ENCODE measurements at places on chromosomes 12 and 14.

DNA sequence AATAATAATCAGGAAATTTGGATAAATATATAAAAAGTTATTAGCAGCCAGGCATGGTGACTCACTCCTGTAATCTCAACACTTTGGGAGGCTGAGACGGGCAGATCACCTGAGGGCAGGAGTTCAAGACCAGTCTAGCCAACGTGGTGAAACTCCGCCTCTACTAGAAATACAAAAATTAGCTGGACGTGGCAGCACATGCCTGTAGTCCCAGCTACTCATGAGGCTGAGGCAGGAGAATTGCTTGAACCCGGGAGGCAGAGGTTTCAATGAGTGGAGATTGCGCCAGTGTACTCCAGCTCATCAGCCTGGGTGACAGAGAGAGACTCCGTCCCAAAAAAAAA, 64.5 kb downstream of the SYT1 start:
- H3K4me1 ChIP-seq = no peaks in the 10 kb centered on the region
- DNase-seq = no peak
- no peak overlapping the region for H3K4me3 ChIP-seq
- H3K36me3 ChIP-seq = no peaks in the 10 kb centered on the region

GRCh38 chr12:111953455-111953854, 59.5 kb downstream of the TMEM116 start:
- H3K4me3 ChIP-seq = no peak overlapping the region
- H3K4me1 ChIP-seq = no peaks in the 10 kb centered on the region
- peaks cover 21% of the 10 kb centered on the region for H3K36me3 ChIP-seq
- no peak overlapping the region for H3K27ac ChIP-seq
- DNase-seq = no peak

DNA sequence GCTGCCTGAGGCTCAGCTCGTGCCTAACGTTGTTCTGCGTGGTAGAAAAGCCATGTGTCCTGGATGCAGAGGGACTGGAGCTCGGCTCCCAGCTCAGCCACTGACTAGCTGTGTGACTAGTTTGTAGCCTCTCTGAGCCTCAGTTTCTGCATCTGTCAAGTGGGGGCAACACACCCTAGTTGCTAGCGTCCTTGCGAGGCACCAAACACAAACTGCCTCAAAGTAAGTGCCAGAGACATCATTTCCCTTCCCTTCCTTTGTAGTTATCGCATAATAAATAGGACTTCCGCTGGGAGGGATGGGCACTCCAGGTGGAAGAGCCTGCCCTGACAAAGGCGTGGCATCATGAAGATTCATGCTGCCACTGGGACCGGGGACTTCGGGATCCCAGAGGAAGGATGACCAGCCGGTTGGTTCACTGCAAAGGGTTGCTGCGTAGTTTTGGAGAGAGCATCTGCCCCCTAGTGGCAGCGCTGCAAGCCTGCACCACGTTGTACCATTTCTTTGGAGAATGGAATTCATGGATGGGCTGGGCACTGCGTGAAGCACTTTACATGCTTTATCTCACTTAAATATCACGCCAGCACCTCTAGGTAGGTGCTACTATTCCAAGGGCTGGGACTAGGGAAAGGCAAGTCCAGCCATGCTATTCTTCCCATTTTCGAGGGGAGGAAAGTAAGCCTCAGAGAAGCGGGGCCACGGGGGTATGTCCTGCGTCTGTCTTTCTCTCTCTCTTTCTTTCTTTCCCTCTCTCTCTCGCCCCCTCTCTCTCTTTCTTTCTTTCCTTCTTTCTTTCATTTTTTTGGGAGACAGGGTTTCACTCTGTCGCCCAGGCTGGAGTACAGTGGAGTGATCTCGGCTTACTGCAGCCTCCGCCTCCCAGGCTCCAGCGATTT, 4.6 kb downstream of the CCDC197 start:
- no peaks in the 10 kb centered on the region for H3K36me3 ChIP-seq
- no peak for DNase-seq
- peak overlapping the region; percentile 23 for H3K27ac ChIP-seq
- H3K4me3 ChIP-seq = no peak overlapping the region
- no peaks in the 10 kb centered on the region for H3K4me1 ChIP-seq

- H3K4me1 ChIP-seq = no peaks in the 10 kb centered on the region
- no peak for DNase-seq
- H3K27me3 ChIP-seq = peaks cover 12% of the 10 kb centered on the region
- no peak overlapping the region for H3K27ac ChIP-seq
Observed at GRCh38 chr12:13836099-13836498, 145.3 kb downstream of the GRIN2B start.

DNA sequence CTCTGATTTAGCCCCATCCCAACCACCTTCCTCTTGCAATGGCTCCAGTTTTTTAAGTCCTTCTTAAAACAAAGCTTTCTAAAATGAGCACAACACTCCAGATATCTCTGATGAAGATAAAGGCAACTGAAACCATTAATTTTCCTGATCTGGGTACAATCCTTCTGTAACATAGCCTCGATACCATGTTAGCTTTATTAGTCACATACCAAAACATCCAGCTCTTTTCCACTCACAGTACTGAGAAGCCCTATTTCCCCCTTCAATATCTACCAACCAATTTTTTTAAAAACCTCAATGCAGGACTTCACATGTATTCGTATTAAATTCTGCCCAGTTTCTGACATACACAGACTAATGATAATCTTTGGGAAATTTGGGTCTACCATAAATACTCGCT, 105.9 kb downstream of the MED13L start:
- H3K27ac ChIP-seq = no peak overlapping the region
- no peaks in the 10 kb centered on the region for H3K36me3 ChIP-seq
- DNase-seq = no peak

GRCh38 chr14:22433069-22433468, 156.0 kb downstream of the DAD1 start:
- DNase-seq = no peak
- no peak overlapping the region for H3K4me3 ChIP-seq
- H3K27me3 ChIP-seq = peaks cover 11% of the 10 kb centered on the region
- peaks cover 30% of the 10 kb centered on the region for H3K4me1 ChIP-seq
- H3K36me3 ChIP-seq = no peaks in the 10 kb centered on the region

- H3K4me3 ChIP-seq = no peak overlapping the region
- no peaks in the 10 kb centered on the region for H3K36me3 ChIP-seq
- H3K4me1 ChIP-seq = no peaks in the 10 kb centered on the region
Observed at GRCh38 chr14:62209287-62209899, 447.2 kb downstream of the SNAPC1 start.

DNA sequence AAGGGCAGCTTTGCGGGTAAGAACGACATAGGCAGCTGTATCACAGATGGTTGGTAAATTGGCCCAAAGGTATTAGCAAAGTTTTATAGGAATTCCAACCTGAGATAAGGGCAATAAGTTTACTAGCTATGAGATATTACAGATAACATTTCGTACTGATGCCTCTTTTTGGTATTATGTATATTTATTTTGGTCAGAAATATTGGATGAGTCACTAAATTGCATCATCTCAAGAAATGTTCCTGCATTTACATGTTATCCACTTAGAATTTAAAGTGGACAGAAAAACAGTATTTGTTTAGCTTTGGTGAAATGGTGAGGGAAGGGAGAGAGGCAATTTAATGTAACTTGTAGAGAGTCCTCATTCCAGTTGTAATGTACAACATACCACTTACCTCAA, 65.1 kb upstream of the PZP start:
- no peaks in the 10 kb centered on the region for H3K4me1 ChIP-seq
- H3K27me3 ChIP-seq = peaks cover 30% of the 10 kb centered on the region
- no peak for DNase-seq
- H3K27ac ChIP-seq = no peak overlapping the region

DNA sequence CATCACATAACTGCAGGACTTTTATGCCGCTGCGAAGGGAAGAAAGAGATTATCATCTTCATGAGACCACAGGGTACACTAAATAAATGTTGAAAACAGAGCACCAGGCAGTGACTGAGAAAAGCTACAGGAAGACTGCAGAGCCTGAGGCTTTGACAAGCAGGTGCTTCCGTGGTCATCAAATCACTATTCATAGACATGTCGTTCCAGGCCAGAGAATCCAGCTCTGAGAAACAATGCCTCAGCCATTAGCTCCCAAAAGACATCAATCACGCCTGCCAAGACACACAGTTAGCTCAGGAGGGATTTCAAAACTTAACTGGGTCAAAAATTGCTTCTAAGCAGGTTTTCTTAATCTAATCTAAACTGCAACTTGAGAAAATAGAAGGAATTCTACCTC, 47.2 kb upstream of the GARIN6 start:
- no peaks in the 10 kb centered on the region for H3K4me1 ChIP-seq
- H3K27me3 ChIP-seq = peaks cover 4% of the 10 kb centered on the region
- DNase-seq = no peak

DNA sequence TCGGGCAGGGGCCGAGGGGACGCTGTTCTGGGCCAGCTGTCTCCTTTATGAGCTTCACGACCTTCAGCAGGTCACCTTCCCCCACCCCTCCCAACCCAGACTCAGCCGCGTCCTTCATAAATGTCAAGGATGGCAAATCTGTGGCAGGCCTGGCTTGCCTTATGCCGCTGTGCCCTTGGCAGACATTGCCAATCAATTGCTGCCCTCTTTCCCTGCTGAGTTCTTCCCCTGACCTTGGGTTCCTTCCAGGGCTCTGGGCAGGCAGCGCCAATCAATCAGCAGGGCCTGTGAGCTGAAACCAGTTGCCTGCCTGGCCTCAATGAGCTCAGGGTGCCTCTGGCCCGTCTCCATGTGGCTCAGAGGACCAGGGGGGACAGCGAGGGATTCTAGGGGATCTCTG, 7.7 kb downstream of the FAM222A start:
- H3K36me3 ChIP-seq = no peaks in the 10 kb centered on the region
- no peak overlapping the region for H3K27ac ChIP-seq
- DNase-seq = no peak
- no peak overlapping the region for H3K4me3 ChIP-seq
- H3K4me1 ChIP-seq = peaks cover 32% of the 10 kb centered on the region

- H3K36me3 ChIP-seq = peaks cover 22% of the 10 kb centered on the region
- no peaks in the 10 kb centered on the region for H3K27me3 ChIP-seq
- peaks cover 21% of the 10 kb centered on the region for H3K4me1 ChIP-seq
- no peak for DNase-seq
- H3K4me3 ChIP-seq = peak overlapping the region; percentile 91
- peak overlapping the region; percentile 88 for H3K27ac ChIP-seq
Observed at GRCh38 chr12:57603815-57604453, 690 bp upstream of the DTX3 start.

DNA sequence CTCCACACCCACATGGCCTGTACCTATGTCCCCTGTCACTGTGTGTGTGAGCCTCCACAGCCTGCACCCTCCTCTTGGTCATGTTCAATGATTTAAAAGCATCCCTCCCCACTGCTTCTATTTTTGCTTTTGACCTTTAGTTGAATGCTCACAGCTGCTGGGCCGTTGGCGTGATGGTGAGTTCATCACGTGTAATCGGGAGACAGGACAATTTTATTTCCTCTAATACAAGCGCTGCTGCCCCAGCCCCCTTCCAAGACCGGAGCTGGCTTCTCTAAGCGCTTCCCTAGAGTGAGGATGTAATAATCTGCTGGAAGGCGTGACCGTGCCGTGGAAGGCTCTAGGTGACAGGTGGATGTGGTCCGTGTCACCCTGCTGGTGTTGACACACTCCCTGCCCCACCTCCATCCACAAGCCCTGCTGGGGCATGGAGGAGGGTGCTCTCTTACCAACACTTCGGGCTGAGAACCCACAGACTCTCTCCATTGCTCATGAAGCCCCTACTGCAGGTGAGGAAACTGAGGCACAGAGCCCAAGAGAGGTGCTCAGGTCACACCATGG, 25.4 kb downstream of the CCDC85C start:
- H3K4me3 ChIP-seq = peak overlapping the region; percentile 65
- peaks cover 64% of the 10 kb centered on the region for H3K4me1 ChIP-seq
- H3K36me3 ChIP-seq = no peaks in the 10 kb centered on the region
- no peak for DNase-seq

- H3K27ac ChIP-seq = no peak overlapping the region
- no peaks in the 10 kb centered on the region for H3K27me3 ChIP-seq
- no peaks in the 10 kb centered on the region for H3K36me3 ChIP-seq
- peaks cover 13% of the 10 kb centered on the region for H3K4me1 ChIP-seq
- H3K4me3 ChIP-seq = no peak overlapping the region
Observed at GRCh38 chr14:82562881-82563280, 1029.2 kb upstream of the SEL1L start.

DNA sequence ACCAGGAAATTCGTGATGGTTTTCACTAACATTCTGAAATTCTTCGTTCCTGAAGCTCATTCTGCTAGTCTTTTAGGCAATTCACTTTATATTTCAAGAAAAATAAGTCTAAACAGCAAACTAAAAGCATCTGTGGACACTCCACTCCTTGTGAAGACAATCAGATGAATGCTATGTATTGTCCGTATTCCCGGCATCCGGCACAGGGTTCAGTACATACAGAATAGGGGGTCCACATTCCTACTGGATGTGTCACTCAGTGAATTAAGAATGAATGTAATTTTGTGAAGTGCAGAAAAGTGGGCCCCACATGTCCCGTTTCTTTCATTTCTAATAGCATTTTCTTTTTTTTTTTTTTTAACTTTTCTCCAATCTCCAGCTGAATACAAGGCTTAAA, 241.3 kb downstream of the GRIN2B start:
- H3K4me3 ChIP-seq = no peak overlapping the region
- H3K27me3 ChIP-seq = peaks cover 40% of the 10 kb centered on the region
- no peak for DNase-seq
- peaks cover 3% of the 10 kb centered on the region for H3K36me3 ChIP-seq
- no peak overlapping the region for H3K27ac ChIP-seq
- H3K4me1 ChIP-seq = peaks cover 9% of the 10 kb centered on the region

DNA sequence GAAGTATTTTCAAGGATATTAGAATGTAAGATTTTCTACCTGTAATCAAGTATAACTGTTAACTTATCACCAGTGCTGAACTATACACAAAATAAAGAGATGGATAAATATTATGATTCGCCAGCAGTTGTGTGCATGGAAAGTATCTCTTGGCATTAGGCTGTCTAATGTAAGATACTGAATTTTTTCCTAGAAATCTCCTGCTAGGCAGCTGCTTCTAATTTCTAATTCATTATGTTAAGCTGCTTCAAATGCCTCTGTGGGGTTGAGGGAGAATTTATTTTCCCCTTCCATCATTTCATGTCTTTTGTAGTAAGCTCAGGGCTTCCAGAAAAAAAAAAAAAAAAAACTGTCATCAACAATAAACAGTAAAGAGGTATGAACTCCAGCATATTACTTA, 516.0 kb downstream of the DIO2 start:
- peaks cover 37% of the 10 kb centered on the region for H3K4me1 ChIP-seq
- no peak for DNase-seq
- no peaks in the 10 kb centered on the region for H3K27me3 ChIP-seq
- no peaks in the 10 kb centered on the region for H3K36me3 ChIP-seq
- H3K27ac ChIP-seq = no peak overlapping the region

GRCh38 chr12:42473130-42473529, 116.4 kb downstream of the PRICKLE1 start:
- no peak overlapping the region for H3K4me3 ChIP-seq
- no peak for DNase-seq
- H3K36me3 ChIP-seq = peaks cover 20% of the 10 kb centered on the region
- H3K27me3 ChIP-seq = no peaks in the 10 kb centered on the region
- H3K27ac ChIP-seq = no peak overlapping the region
- H3K4me1 ChIP-seq = peaks cover 52% of the 10 kb centered on the region

Data from type B pancreatic cell (in vitro differentiated cells).